ENCODE measurements at places on chromosomes 7 and 10.

DNA sequence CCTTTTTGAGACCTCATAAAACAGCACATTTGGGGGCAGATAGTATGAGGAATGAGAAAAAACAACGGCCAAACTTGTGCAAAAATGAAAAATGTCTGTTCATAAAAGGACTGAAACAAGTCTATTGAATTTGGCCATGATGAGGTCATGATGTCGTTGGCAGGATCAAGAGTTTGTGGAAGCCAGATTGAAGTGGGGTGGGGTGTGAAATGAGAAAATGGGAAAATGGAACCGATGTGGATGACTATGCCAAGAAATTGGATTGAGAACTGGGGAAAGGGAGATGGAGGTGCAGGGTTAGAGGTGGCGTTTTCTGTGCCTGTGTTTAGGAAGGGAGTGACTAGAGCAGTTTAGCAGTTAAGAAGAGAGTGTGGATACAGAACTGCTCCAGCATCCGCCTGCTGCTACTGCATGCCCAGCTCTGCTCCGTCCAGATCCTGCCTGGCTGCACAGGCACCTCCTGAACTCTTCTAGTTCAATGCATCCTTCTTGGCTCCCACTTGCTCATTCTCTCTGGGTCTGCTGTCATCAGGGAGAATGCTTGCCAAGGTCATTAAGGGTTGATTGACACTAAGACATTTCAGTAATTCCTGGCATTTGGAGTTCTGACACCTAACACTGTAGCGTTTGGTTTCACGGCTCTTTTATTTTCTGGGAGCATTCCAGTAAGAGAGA, 111.9 kb downstream of the GALNT17 start:
- DNase-seq, result no peak

GRCh38 chr7:46028246-46028645, 107.2 kb upstream of the IGFBP3 start:
- no peak for DNase-seq

DNA sequence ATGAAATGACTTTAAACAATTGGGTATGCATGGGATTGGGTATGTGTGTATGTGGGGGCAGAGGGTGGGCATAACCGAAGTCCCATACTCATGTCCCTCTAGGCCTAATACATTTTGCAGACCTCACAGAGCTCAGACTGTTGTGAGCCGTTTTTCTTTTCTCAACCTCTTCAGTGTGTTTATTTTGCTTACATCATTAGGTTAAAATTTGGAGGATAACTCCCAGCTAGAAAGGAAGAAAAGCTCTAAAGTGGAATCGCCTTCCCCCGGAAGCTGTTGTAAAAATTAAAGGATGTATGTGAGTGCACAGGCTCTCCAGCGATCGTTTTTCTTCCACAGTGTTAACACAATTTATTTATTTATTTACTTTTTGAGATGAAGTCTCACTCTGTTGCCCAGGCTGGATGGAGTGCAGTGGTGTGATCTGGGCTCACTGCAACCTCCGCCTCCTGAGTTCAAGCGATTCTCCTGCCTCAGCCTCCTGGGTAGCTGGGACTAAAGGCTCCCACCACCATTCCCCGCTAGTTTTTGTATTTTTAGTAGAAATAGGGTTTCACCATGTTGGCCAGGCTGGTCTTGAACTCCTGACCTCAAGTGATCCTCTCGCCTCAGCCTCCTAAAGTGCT, 1.5 kb upstream of the H2AZ2 start:
- no peak for DNase-seq

- DNase-seq, result no peak
Observed at GRCh38 chr7:51276967-51277366, 39.6 kb downstream of the COBL start.

DNA sequence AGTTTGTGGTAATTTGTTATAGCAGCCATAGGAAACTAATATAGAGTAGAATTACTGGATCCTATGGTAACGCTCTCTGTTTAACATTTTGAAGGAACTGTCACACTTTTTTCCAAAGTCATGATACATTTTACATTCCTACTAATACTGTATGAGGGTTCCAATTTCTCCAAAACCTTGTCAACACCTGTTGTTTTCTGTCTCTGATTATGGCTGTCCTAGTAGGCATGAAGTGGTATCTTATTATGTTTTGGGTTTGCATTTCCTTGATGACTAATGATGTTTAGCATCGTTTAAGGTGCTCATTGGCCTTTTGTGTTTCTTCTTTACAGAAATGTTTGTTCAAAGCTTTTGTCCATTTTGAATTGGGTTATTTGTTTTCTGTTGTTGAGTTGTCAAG, 69.6 kb downstream of the VPS50 start:
- no peak for DNase-seq

Measured in NCI-H524 (cell line).